ENCODE measurements at places on chromosomes 2 and 18.

GRCh38 chr2:238864207-238865014 lies 16.5 kb downstream of the TWIST2 start:
- peak; percentile 37 for DNase-seq

DNA sequence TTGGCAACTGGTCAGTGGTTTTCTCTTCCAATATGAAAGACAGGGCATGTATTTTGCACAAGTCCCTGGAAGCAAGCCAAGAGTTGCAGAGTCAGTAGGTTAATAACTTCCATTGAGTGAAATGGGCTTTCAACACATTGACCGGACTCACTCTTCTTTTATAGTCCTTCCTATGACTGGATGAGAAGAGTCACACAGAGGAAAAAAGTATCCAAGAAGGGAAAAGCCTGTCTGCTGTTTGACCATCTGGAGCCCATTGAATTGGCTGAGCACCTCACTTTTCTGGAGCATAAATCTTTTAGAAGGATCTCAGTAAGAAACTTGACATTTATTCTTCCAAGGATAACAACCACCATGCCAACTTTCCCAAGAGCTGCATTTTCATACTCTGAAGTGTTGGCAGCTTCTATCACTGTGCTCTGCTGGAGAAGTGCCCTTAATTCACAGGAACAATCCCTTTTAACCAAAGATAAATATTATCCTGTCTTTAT lies 45.4 kb downstream of the RASGRP3 start:
- no peak for DNase-seq

DNA sequence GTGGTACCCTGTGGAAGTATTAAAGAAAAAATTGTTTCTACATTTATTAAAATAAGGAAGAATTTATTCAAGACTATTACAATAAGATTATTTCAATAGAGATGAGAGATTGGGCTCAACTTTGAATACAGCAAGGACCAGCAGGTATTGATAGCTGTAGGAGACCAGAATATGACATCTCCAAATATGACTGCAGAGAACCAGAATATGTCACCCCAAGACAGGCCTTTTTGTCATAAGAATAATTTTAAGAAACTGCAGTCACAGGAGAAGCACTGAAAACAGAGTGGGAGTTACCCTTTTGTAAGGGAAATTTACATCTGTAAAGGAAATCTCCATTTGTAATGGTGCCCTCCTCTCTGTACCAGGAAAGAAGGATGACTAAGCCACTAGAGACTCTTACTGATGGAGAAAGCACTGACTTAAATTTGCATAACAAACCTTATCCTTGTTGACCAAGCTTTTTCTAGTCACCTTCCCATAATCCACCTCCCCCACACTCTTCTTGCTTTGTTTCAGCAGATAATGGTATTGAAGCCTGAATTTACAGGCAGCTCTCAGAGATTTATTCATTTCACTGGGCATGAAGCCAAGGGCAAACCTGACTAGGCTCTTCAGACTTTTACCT lies 145.1 kb upstream of the RMP24 start:
- no peak for DNase-seq

DNA sequence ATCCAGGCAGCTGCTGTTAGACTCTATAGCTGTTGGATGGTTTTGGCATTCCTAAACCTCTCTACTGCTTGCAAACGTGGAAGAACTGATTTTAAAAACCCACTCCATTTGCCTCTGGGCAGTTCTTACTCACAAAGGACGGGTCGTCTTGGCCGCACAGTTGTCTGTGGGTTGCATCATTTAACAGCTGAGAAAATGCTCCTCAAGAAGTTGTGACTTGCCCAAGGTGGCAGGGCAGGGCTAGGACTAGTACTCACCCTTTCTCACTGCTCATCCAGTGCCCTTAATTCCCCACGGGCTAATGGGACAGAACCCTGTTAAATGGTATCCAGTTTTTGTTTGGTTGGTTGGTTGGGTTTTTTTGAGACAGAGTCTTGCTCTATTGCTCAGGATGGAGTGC lies 997 bp upstream of the DRC1 start:
- DNase-seq: no peak

GRCh38 chr2:234867882-234868285 lies 83.9 kb upstream of the SH3BP4 start:
- no peak for DNase-seq

- DNase-seq: no peak
These were observed 382.6 kb downstream of the CDH2 start for GRCh38 chr18:27794181-27794926.

DNA sequence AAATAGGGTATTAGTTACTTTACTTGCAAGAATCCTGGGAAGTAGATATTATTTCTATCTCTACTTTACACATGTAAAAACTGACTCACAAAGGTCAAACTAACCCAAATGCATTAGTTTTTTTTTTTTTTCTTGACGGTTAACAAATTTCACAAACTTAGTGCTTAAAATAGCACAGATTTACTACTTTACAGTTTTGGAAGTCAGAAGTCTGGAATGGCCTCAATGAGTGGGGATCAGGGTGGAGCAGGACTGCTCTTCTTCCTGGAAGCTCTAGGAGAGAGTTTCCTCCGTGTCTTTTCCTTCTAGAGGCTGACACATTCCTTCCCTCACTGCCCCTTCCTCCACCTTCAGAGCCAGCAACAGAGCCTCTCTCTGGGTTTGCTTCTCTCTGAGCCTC lies 117.2 kb downstream of the COL6A3 start:
- DNase-seq: no peak

- DNase-seq: no peak
These were observed 49.3 kb downstream of the ZNF516 start for GRCh38 chr18:76445741-76446232.

GRCh38 chr2:39697454-39697853 lies 31.7 kb downstream of the TMEM178A start:
- DNase-seq: no peak

DNA sequence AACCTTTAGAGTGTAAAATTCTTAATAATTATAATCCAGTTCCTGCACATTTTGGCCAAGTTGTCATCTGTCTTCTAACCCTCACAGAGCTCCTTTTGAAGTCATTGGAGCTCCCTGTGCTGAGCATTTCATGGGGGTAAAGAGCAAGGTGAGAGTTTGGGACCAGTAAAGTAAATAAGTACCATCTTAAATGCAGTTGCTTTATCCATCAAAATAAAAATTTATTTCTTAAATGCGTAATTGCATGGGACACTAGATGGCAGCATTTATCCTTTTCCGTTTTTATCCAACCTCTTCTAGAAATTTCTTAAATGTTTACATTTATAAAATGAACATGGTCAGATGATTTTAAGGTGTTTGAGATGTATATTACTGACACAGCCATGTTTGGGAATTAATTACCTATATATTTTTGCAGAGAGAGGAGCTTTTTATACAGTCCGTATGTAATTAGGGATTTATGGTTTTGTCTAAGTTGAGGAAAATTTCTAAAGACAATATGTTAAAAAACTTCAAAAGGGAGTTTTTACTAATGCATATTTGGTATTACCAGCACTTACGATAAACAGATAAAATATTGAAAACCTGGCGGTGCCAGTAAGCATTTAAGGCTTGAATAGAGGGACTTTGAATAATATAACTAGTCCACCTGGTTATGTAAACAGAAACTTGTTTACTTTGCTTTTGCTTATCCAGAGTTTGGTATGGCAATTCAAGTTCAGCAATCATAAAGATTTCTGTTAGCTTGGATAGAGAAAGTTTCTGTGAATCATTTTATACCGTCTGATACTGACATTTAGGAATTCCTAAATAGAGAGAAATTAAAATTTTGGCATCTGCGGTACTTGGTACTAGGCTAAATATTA lies 54.5 kb downstream of the ACSL3 start:
- no peak for DNase-seq

GRCh38 chr2:38610851-38611801 lies 8.4 kb upstream of the HNRNPLL start:
- peak; percentile 54 for DNase-seq

- DNase-seq: no peak
These were observed 35.7 kb downstream of the STK39 start for GRCh38 chr2:168211664-168212163.

GRCh38 chr2:230805353-230806017 lies 59.3 kb upstream of the ITM2C start:
- DNase-seq: no peak

GRCh38 chr2:239307221-239307569 lies 93.6 kb downstream of the HDAC4 start:
- DNase-seq: no peak

- DNase-seq: no peak
These were observed 511 bp upstream of the ANKMY1 start for GRCh38 chr2:240558236-240558761.

DNA sequence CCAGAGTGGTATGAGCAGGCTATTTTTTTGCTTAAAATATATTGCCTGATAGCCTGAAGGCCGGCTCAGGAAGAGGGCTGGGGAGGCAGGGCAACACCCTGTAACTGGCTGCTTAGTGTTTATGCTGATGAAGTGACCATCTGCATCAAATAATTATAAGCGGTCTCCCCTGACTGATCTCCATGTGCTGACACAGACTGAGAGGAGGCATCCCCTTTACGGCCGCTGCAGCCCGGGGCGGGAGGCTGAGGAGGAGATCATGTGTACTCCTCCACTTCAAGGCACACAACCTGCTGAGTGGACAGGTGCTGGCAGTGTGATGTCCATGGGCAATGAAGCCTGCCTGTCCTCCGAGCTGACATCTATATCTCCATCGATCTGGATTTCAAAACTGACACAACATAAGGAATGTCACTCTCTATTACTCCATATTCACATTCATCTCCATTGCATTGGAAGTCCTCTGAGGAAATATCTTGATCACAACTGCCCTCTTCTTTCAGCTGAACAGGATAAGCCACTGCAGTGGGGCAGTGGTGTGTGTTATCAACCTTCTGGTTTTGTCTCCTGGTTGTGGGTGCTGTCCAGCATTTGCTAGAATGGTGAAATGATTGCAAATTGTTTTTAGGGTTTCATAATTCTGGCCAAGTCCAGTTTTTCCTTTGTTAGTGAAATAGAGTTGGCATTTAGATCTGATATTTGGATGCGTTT lies 143.5 kb downstream of the AQP4 start:
- no peak for DNase-seq

- DNase-seq: no peak
These were observed 918 bp upstream of the NETO1 start for GRCh38 chr18:72868585-72869225.

GRCh38 chr2:232576995-232577394 lies 26.5 kb downstream of the EIF4E2 start:
- no peak for DNase-seq

- DNase-seq: no peak
These were observed 481.8 kb downstream of the DLGAP1 start for GRCh38 chr18:3973191-3973850.
